ENCODE measurements at places on chromosomes 1 and 21.

DNA sequence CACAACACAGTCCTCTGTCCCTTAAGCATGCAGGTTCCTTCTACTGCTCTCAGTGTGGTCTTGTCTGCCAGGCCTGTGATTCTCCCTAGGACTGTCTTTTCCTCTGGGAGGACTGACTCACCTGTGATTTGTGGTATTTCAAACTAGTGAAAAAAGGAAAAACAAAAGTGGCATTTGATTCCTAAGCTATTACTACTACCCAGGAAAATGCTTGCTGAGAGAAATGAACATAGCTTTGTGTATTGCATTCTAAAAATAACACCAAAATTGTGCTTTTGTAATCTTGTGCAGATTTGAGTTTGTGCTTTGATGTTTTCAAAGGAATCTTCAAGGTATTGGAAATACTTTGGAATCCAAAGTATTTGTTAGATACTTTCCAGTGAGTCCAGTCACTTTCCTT, 57.0 kb downstream of the GPR161 start:
- no peak for DNase-seq

- no peak for DNase-seq
These were observed 5.5 kb upstream of the ANKRD65 start for GRCh38 chr1:1426496-1427105.

- DNase-seq, result no peak
These were observed at the start of gene IGSF9 for GRCh38 chr1:159945483-159946241. Gene IGSF9, minus strand, starts transcription at chr1:159945613. Its CDS starts 2,159 bp downstream, at chr1:159943454.

DNA sequence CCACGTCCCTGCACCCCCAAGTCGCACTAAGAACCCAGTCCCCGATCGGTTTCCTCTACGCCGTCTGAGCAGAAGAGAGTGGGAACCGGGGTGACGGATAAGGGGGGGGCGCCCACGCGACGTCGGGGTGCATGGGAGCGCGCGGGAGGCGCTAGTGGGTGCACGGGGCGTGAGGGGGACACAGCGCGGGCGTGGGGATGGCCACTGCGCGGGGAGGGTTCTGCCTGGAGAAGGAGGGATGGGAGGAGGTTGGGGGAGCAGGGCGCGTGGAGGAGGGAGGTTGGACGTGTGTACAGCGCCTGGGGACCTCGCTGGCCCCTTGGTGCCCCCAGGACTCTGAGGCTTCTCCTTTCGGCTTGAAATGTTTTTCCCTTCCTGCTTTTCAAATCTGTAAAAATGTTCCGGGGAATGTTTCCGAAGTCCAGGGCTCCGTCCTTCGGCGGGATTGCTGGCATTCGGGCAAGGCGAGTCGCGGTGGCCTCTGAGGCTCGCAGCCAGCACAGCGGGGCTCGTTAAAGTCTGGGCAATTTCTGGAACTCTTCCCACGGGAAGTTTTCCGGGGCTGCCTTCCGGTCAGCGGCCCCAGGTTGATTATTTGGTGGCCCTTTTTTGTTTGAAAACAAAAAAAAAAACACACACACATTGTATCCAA, 13.1 kb downstream of the RNF220 start:
- DNase-seq, result no peak

- DNase-seq, result no peak
These were observed 1.0 kb downstream of the GATAD2B start for GRCh38 chr1:153921803-153922075.

DNA sequence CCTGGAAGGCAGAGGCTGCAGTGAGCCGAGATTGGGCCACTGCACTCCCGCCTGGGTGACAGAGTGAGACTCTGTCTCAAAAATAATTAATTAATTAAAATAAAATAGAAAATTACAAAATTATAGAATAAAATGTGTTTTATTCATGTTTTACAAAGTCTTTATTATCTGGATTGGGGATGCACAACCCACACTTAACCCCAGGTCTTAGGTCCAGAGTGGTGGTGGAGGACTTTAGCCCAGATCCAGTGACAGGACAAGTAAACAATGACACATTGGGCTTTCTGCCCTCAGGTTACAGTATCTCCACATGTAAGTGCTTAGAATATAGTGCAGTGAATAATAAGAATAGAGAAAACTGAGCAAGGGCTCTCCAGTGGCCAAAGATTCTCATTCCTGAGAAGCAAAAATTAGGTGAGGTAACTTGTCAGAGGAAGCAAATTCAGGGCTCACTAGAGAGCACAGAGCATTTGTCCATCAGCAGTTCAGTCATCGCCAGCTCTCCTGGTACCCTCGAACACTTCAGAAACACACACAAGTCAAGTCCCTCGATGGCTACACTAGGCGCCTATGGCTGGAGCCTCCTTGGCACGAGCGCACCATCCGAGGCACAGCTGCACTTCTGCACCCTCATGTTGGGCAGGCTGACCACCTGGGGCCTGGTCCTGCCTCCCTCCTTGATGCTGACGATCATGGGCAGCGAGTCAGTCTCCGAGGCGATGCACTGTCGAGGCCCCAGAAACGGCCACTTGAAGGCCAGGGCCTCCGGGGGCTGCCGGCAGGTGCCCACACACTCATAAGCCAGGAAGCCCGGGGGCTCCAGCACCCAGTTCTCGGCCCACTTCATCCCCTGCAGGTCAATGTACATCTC, 2.6 kb downstream of the LEFTY1 start:
- DNase-seq, result no peak

DNA sequence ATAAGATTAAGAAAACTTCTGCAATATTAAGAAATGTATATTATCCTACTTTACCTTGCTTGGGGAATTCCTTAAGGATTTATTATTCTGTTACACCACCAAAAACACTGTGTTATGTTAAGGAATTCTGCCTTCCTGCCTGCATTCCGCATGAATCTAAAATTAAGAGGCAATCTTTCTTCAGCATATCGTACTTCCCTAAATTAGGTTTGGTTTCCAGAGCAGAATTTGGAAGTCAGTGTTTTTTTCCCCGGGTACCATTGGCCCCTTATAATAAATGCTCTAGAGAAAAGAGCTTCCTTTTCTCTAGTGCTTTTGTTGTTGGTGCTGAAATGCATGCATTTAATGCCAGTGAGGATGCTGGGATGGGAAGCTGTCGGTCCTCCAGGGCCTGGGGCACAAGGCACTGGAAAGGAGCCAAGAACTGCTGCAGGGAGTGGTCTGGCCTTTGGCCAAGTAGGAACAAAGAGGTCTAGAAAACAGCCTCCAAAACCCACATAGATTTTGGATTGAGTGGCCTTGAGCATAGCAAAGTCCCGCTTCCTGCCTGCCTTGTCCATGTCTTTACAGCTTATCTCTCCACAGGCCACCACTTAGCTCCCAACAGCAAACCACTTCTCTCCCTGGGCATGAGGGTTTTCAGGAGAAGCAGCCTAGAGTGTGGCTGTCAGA, 69.9 kb downstream of the RRAGC start:
- no peak for DNase-seq

Data from inflammatory macrophage (primary cell).